ENCODE measurements at places on chromosomes 13 and 19. TPM values are rescaled to one million over a fixed set of nuclear protein-coding genes. Genes with fewer than 3 reads are reported as not detected.

DNA sequence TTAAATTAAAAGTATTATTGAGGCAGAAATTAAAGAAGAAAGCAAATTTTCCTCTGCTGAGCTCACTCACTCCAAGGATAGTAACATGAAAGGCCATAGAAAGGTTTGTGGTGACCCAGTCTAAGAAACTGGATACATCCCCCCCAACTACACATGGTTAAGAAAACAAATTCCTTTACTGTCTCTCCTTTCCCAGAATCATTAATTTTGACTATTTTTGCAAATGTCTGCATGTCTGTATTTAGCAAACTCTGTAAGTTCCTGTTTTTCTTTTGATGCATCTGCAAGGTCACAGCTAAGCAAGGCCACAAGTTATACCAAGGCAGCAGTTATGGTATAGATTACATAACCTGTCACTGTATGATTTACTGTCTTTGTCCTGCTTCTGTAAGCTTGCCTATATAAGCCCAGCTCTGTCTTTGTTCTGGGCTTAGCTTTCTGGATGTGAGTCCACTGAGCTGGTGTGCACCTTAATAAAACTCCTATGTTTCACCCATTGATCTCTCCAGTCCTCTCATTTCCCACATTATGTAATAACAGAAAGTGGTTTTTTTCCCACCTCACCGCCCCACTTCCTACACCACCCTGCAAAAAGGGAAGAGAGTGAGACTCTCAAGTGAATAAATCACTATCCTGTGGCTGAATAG is 8.5 kb upstream of the ZNF83 start:
- H3K4me1 ChIP-seq: no peaks in the 10 kb centered on the region
- H3K36me3 ChIP-seq: peaks cover 8% of the 10 kb centered on the region
- no peak overlapping the region for H3K27ac ChIP-seq

DNA sequence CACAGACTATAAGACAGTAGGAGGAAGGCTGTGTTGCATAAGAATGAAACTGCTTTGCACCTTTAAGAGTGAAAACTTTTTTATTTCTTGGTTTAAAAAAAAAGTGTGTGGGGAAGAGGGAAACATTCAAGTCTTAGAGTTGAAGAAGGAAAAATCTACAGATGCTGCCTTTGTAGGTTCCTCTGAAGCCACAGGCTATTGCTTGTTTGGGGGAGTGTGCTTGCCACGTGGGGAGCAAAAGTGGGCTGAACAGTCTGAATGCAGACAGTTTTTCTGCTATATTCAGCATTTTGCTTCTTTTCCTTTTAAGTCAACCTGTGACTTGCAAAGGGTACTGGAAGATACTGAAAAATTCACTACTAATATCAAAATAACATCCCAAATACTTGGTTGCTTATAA is 36.9 kb downstream of the EFNB2 start:
- H3K27ac ChIP-seq: peak overlapping the region; percentile 61
- no peak for DNase-seq
- H3K4me3 ChIP-seq: peak overlapping the region; percentile 10

- H3K36me3 ChIP-seq: no peaks in the 10 kb centered on the region
- peak overlapping the region; percentile 49 for H3K4me3 ChIP-seq
- peaks cover 18% of the 10 kb centered on the region for H3K4me1 ChIP-seq
Observed at GRCh38 chr19:12513531-12514061, 29.0 kb upstream of the ZNF709 start.

DNA sequence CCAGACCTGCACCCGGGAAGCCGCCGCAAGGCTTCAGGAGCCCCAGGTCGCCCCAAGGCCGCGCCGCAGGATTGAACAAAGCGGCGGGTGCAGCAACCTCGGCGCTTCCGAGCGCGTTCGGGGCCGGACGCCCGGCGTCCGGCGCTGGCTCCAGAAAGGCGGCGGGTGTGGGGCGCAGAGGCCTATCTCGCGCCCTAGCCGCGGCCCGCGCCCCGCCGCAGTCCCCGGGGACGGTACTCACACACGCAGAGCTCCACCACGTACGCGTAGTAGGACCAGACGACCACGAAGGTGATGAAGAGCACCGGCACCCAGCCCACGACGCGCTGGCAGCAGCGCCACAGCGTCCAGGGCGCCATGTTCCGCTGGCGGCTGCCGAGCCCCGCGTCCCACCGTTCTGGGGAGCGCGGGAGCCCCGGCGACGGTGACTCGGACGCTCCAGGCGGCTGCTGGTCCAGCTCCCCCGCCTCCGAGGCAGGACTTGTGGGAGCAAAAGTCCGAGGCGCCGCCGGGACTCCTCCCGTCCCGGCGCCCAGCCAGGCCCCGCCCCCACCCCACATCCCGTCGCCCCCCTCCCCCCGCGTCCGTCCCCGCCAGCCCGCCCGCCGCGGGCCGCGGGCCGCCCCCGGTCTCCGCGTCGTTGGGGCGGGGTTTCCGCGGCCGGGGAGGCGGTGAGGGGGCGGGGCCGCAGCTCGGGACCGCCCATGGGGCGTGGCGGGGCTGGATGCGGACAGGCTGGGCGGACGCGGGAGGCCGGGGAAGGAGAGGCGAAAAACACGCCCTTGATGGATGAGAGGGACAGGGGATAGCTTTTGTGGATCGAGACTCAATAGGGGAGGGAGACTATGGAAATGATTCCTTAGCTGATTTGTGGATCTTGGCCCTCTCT is at the start of gene ZDHHC20:
Gene ZDHHC20 (minus strand): TSS at position 491 of the 889 bp plus-strand sequence. CDS start 132 bp downstream, at position 359.
- no peaks in the 10 kb centered on the region for H3K27me3 ChIP-seq
- H3K4me3 ChIP-seq: peak within 1 kb of the TSS; percentile 70
- peak within 1 kb of the TSS; percentile 89 for H3K27ac ChIP-seq

DNA sequence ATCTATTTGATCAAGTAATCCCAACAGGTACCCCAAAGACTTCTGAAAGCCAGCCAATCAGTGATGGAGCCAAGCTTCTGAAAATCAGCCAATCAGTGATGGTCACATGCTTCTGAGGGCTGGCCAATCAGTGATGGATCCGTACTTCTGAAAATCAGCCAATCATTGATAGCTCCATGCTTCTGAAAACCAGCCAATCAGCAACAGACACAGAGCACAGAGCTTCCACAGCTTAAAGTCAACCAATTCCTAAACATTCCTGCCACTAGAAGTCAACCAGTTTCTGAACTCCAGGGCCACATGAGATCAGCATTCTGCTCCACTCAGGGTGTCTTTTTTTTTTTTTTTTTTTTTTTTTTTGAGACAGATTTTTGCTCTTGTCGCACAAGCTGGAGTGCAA is 8.2 kb upstream of the HSD17B14 start:
- H3K36me3 ChIP-seq: peaks cover 7% of the 10 kb centered on the region
- H3K27ac ChIP-seq: no peak overlapping the region
- no peak overlapping the region for H3K4me3 ChIP-seq
- DNase-seq: no peak

- H3K27me3 ChIP-seq: no peaks in the 10 kb centered on the region
- no peak overlapping the region for H3K27ac ChIP-seq
- H3K36me3 ChIP-seq: no peaks in the 10 kb centered on the region
- no peak for DNase-seq
- no peak overlapping the region for H3K4me3 ChIP-seq
Observed at GRCh38 chr19:48419158-48419920, 25.9 kb downstream of the GRIN2D start.

DNA sequence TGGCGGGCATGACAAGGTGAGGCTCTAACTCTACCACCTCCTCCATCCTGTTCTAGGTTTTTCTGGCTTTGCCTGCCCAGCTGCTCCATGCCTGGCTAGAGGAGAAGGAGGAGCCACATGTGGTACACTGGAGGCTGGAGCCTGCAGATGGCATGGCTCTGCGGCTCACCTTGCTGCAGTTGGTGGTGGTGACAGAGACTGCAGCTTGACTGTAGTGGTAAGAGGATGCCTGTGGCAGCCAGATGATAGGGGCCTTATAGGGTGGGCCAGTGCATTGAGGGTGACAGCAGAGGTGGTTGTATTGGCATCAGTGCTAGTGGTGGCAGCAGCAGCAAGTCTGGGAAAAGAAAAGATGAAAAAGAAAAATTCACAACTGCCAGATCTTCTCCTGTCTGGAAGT is 146.2 kb downstream of the TNFRSF19 start:
- no peaks in the 10 kb centered on the region for H3K4me1 ChIP-seq
- H3K27ac ChIP-seq: no peak overlapping the region
- no peak overlapping the region for H3K4me3 ChIP-seq
- H3K27me3 ChIP-seq: no peaks in the 10 kb centered on the region
- no peaks in the 10 kb centered on the region for H3K36me3 ChIP-seq

- H3K4me1 ChIP-seq: peaks cover 26% of the 10 kb centered on the region
- peaks cover 81% of the 10 kb centered on the region for H3K36me3 ChIP-seq
- H3K27ac ChIP-seq: no peak overlapping the region
- no peaks in the 10 kb centered on the region for H3K27me3 ChIP-seq
- no peak for DNase-seq
- no peak overlapping the region for H3K4me3 ChIP-seq
Observed at GRCh38 chr19:36121486-36122124, 6.3 kb downstream of the TBCB start.

GRCh38 chr19:989381-990081 is 5.4 kb downstream of the WDR18 start:
- no peaks in the 10 kb centered on the region for H3K27me3 ChIP-seq
- no peak for DNase-seq
- H3K27ac ChIP-seq: no peak overlapping the region
- no peak overlapping the region for H3K4me3 ChIP-seq
- peaks cover 77% of the 10 kb centered on the region for H3K36me3 ChIP-seq
- peaks cover 8% of the 10 kb centered on the region for H3K4me1 ChIP-seq

DNA sequence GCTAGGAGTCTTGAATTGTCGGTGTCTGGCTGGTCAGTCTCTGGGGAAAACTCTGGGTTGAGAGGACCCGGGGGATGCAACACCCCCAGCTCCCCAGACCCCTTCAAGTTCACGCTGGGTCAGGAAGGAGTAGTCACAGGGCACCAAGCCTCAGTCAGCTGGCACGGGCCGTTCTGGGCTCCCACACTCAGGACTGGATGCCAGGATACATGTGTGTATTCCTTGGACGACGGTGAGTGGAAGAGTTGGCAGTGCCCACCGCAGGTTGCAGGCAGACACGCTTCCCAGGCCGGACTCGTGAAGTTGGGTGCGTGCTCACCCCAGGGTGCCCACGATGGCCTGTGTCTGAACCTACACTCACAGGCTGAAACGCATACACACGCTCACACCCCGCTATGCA is 5.5 kb downstream of the GADD45B start:
- peaks cover 14% of the 10 kb centered on the region for H3K36me3 ChIP-seq
- no peak for DNase-seq
- H3K27ac ChIP-seq: no peak overlapping the region

GRCh38 chr13:108948251-108948671 is 318.9 kb downstream of the MYO16 start:
- H3K27me3 ChIP-seq: no peaks in the 10 kb centered on the region
- H3K4me3 ChIP-seq: no peak overlapping the region
- peak overlapping the region; percentile 45 for H3K27ac ChIP-seq
- no peak for DNase-seq

DNA sequence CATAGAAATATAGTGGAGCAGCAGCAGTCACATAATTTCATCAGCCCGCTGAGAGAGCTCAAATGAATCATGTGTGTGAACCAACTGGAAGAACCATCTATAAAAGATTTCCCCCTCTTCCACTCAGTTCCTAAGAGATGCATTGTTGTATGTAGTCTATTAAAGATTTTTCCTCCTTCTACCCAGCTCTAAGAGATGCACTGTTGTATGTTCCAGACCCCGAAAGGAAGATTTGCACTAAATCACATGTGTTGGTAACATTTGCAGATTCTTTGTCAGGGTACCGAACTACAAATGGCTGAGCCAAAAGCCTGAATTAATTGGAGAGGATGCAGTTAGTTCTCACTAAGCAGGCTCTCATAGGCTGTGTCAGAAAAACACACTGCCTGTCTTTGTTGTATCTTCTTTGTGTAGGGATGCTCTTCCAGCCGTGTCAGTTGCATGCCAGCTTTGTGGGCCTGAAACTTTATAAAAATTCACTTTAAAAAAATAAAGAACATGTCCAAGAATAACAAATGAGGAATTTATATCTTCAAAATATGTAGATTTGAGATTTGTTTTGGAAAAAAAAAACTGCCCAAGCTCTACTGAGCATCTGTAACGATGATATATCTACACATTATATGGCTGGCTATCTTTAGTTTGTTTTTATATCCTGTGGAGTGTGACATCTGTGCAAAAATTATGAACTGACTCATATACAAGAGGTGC is 223.1 kb downstream of the MZT1 start:
- no peak for DNase-seq
- no peaks in the 10 kb centered on the region for H3K27me3 ChIP-seq
- no peak overlapping the region for H3K27ac ChIP-seq
- no peaks in the 10 kb centered on the region for H3K4me1 ChIP-seq
- no peaks in the 10 kb centered on the region for H3K36me3 ChIP-seq

DNA sequence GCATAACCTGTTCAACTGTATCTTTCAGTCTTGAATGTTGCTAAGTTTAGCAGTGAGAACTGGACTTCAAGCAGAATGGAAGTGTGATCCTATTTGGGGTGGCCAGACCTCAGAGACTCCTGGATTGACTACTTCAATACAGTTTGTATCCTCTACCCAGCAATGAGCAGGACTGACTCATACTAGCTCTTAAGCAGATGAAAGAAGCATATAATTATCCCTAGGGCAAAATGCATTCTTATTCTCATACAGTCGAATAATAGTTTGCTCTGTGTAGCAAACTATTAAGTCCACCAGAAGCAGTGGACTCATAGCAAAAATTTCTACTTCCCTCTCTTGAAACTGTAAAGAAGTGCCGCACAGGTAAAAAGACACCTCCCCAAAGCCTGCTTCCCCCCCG is 46.4 kb upstream of the FAM216B start:
- H3K36me3 ChIP-seq: no peaks in the 10 kb centered on the region
- no peak overlapping the region for H3K4me3 ChIP-seq
- no peak for DNase-seq
- H3K27me3 ChIP-seq: no peaks in the 10 kb centered on the region
- no peaks in the 10 kb centered on the region for H3K4me1 ChIP-seq

DNA sequence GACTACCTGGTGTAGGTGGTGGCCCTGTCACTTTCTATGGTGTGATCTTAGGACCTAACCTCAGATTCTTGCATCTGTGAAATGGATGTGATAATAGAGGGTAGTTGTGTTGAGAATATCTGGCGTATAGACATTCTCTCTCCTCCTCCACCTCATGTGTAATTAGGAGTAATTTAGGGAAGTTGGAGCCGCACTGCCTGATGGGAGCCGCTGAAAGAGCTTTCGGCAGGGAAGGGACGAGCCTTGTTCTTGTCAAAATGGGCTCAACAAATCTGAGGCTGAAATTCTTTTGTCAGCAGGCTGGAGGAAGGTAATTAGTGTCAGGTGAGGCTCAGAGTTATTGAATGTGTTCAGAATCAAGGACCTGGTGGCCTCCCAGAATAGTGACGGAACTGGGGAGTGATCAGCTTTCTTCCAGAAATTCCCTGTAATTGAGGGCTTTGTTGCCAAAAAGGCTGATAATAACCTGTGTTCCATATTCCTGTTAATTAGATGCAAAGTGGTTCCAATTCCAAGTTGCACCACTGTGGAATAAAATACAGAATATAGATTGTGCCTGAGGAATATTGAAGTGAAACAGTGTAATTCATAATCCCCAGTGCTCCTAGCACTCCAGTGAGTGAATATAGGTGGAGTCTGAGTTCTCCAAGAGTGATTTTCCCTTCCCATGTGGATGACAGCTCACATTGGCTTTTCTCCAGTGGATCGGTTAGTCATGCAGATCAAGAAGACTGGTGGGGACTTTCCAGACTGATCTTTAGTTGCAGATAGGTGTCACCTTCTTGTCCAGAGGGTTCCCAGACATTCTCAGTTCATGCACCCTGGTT is 47.5 kb downstream of the SPATA13 start:
- H3K4me3 ChIP-seq: no peak overlapping the region
- H3K27ac ChIP-seq: peak overlapping the region; percentile 34
- H3K4me1 ChIP-seq: peaks cover 9% of the 10 kb centered on the region
- no peaks in the 10 kb centered on the region for H3K36me3 ChIP-seq

SIGLEC9 gene
- total RNA-seq: 4.5 TPM

ADGRE3 gene
- not detected for total RNA-seq

NEK5 gene
- 0.17 TPM for total RNA-seq

CYP4F2 gene
- not detected for total RNA-seq

ZNF470 gene
- 7.3 TPM for total RNA-seq

Measured in esophagus muscularis mucosa (tissue), 4 donors.